Mammary epithelial cell (primary cell): ENCODE measurements at places on chromosomes 3 and 15.

- DNase-seq = no peak
These were observed 88.7 kb downstream of the NCEH1 start for GRCh38 chr3:172622156-172622555.

DNA sequence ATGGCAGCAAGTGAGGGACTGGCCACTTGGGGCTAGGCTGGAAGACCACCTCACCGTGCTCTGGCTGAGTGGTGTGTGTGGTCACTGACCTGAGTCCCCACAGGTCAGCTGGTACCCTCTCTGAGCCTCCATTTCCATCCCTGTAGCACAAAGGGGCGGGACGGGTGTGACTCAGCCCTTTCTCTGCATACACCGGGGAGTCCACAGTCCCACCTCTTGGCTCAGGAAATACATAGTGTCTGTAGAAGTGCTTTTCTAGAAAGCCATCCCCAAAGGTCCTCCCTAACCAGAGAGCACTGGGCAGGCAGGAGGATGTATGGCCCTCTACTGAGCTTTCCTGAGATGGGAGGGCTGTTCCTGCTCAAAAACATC is 27.2 kb downstream of the WNT7A start:
- DNase-seq = peak; percentile 72

DNA sequence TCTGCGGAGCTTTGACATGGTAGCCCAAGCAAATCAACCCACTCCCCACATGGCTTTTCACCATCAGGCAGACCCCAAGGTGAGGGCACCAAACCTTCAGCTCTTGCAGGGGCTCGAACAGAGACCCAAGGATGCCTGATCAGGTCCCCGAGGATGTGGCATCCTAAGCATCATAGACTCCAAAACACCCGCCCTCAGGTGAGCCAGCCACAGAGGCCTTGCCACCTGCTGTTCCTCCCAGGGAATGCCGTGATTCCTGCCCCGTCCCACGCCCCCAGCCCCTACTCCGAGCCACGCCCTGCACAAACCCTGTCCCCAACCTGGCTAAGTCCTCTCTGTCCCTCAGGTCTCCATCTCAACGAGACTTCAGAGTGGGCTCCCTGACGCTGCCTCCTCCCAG is 34.7 kb upstream of the SLC41A3 start:
- no peak for DNase-seq

DNA sequence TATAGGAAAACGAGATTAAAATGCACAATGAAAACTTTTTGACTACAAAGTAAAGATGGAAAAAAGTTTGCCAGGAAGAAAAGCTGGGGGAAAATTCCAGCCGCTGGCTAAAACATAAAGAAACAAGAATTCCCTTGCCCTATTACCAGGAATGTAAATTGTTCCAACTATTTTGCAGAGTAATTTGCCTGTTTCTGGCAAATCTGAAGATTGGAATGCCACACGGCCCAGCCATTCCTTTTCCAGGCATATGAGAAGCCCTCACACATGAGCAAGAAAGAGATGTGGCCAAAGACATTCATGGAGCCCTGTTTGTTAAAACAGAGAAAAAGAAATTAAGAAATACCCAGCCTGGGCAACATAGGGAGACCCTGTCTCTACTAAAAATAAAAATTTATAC is 8.4 kb upstream of the GATA2 start:
- DNase-seq = no peak

DNA sequence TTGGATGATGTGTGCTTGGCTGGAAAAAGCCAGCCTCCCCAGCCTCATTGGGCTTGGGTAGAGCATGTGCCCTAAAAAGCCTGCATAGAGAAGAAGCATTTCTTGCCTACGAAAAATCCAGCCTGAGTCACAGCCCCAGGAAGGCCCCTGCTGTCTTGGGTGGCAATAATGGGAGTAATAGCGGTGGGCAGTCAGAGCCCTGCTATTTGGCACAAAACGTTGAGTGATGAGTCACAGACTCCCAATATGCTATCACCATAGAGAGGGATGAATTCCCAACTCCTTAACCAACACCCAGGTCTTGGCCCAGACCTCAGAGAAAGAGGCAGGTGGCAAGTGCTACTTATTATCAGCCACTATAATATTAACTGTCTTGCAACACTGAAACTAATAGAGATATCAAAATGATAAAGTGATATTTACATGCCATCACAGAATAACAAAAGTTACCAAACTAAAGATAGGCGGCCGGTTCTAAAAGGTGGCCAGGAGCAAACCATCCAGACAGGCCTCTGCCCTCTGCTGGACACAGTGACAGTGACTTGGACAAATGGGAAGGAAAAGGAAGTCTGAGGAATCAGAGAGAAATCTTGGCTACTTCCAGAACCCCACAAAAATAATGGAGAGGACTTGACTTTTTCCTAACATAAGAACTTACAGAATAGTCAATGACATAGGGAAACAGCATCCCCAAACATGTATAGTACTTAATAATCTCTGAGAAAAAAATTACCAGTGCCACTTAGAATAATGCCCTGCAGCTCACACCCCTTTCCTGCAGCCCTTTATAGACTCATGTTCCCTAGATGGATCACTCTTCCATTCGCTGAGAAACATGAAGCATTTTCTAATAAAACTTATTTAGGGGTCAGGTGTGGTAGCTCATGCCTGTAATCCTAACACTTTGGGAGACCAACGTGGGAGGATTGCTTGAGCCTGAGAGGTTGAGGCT is 51.9 kb upstream of the MUC13 start:
- peak; percentile 71 for DNase-seq
